Thoracic aorta (tissue), 2 donors: ENCODE measurements at places on chromosomes 12 and 14.

- DNase-seq, result no peak
These were observed 34.4 kb upstream of the PSMA6 start for GRCh38 chr14:35257809-35258208.

DNA sequence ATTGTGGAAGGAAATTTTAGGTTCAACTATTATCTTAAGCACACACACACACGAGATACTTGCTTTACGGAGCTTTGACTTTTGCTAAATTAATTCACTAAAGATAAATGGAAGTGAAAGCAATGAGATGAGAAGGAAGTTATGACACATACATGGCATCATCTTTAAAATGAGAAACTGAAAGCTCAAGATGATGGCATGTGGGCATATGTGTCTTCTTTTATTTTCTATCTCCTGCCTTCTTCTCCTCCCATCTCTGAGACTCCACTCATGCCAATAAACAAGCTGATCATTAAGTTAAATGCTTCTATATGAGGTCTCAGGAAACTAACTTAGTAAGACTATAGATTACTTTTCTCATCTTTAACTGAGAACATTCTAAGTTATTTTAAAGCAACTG lies 216.7 kb downstream of the MED13L start:
- DNase-seq, result no peak

GRCh38 chr14:89574420-89574819 lies 157.4 kb upstream of the FOXN3 start:
- no peak for DNase-seq

DNA sequence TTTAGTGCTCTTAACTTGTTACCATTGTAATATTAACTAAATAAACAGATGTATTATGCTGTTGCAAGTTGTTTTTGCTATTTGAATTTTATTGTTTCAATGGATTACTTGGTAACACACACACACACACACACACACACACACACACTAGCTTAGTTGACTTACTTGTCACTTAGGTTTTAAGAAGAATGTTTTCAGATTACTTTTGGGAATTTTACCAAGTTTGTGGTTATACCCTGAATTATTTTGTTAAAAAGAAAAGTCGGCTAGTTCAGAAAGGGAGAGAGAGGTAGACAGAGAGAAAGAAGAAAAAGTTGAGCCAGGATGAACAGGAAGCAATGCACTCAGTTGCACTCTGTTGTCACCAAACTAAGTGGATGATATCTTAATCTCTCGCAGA lies 5.3 kb downstream of the SSTR1 start:
- DNase-seq, result no peak

DNA sequence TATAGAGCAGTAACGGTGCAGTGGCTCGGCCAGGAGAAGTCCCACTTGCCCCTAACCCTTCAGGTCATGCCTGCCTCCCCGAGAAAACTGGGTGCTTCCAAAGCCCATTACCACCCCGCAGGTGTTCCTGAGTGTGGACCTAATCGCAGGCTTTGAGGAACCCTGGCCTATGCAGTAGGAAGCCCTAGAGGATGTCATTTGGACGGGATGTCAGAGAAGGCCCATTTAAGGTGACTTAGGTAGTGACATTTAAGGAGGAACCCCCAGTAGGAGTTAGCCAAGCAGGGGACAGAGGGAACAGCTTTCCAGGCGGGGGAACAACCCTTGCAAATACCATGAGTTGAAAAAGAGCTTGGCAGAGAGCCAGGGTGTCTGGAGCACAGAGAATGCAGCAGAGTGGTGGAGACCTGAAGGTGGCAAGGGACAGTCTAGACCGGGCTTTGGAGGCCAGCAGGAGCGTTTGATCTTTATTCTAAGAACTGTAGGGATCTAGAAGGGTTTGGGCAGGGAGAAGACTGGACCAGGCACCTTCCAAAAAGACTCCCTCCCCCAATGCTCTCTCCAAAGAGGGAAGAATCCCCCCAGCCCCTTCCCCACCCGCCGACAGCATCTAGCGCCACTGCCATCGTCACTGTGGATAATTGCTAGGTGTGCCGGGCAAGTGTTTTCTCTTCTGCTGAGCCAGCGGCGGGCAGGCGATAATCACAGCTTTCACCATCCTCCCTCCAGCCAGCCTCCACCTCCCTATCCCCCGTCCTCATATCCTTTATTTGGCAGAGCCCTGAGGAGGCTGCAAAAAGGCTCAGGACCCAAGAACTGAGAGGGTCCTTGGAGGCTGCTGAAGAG lies 33.3 kb upstream of the BEGAIN start:
- DNase-seq, result no peak

- DNase-seq, result no peak
These were observed 50.1 kb downstream of the RERG start for GRCh38 chr12:15171012-15171655.

DNA sequence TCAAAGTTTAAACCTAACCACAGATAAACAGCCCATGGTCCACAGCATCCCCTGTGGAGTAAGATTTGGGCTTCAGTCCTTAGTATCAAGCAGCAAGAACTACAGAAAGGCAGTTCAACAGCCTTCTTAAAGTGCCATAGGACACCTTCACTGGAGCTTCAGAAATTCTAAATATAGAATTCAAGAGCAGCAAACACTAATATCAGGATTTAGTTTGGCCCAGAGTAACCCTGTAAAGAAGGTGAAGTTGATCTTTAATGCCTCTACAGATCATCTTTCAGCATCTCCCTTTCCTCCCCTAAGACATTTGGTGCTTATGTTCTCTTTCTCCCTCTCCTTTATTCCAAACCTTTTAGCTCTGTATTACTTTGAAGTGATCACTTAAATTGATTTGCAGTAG lies 59.5 kb upstream of the ARHGAP5 start:
- DNase-seq, result no peak

- DNase-seq, result no peak
These were observed 490.4 kb upstream of the ATP2B1 start for GRCh38 chr12:90199006-90199405.

GRCh38 chr14:99664937-99665273 lies 19.2 kb upstream of the CYP46A1 start:
- no peak for DNase-seq

DNA sequence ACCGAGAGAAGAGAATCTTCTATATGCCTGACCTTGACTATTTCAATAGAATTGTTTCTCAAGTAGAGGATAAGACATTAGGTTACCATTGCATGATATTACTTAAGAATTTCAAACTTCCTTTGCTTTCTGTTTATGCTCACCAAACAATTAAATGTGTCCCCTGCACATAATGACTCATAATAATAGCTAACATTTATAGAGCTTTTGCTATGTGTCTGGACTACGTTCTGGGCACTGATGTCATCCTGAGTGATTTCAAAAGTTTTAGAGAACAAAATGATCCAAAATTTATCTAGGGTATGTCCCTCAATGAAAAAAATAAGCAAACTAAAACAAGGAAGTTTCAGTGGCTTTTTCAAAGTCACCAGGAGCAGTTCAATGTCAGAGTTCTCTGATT lies 38.8 kb downstream of the SLC15A5 start:
- no peak for DNase-seq

GRCh38 chr14:73241481-73242165 lies 4.3 kb downstream of the PAPLN start:
- no peak for DNase-seq

DNA sequence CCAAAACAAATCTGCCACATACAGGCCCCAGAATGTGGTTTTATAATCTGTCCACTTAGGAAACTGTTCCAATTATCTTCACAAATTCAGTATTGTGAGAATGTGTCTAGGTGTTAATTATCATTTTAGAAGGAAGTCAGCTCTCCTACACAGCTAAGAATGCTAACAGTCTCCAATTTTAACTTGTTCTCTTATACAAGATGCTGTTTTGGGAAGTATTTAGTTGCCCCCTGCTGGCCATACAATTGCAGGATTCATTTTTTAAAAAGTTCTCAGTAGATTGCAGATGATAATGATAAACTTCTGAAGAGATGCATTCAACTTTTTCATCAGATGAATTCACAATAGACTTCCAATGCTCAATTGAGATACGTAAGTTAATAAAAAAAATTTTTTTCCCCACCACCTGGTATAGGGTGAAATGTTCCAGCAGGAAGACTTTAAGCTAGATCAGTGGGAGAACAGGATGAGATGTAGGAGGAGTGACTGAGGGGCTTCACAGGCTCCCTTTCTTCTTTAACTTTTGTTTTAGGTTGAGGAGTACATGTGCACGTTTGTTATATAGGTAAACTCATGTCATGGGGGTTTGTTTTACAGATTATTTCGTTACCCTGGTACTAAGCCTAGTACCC lies 27.3 kb upstream of the OSBPL8 start:
- DNase-seq, result no peak

- DNase-seq, result no peak
These were observed 931.4 kb downstream of the DIO2 start for GRCh38 chr14:79279645-79280597.

DNA sequence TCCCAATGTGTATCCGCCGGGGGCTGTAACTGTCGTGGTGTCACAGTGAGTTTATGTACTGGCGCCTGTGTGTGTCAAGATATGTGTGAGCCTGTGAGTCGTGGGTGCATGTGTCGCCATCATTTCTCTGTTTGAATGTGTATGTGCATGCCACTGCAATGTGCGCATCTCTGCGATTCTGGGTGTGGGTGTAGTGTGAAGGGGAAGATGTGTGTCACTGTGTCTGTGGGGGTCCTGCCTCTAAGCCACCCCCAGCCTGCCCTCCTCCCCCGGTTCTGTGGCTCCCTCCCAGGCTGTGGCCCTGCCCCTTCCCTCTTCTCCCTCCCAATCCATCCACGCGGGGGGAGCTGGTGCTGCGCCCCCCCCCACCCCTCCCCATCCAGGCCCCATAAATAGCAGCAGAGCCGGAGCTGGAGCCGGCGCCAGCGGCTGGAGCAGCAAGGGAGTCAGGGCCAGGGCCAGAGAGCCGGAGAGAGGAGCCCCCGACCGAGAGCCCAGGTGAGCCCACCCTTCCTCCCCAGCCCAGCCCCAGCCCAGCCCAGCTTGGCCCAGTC lies at the start of gene CPNE6:
Gene CPNE6 (plus strand): TSS at position 419 of the 554 bp plus-strand sequence. CDS start 1,375 bp downstream, outside the sequence.
- DNase-seq, result no peak

- DNase-seq, result no peak
These were observed 137.7 kb downstream of the SPTSSA start for GRCh38 chr14:34324363-34324795.

GRCh38 chr12:92020983-92021665 lies 124.5 kb downstream of the BTG1 start:
- DNase-seq, result no peak

GRCh38 chr14:69997849-69998248 lies 118.6 kb downstream of the SMOC1 start:
- no peak for DNase-seq

GRCh38 chr12:19915392-19916195 lies 452.7 kb upstream of the PDE3A start:
- no peak for DNase-seq

- DNase-seq, result no peak
These were observed 81.6 kb upstream of the RERGL start for GRCh38 chr12:18171571-18171970.

DNA sequence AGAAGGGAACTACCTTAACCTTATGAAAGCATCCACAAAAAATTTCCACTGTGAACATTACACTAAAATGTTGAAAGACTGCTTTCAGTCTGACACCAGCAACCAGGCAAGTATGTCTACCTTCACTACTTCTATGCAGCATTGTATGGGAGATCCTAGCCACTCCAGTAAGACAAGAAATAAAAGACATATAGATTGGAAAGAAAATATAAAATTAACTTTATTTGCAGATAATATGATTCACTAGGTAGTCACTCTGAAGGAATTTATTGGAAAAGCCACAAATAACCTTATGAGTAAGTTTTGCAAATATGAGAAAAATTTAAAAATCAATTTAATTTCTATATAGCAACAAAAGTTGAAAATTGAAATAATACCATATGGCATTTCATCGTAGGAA lies 172.0 kb downstream of the RERGL start:
- no peak for DNase-seq

GRCh38 chr14:44771496-44771895 lies 190.3 kb downstream of the KLHL28 start:
- DNase-seq, result no peak

DNA sequence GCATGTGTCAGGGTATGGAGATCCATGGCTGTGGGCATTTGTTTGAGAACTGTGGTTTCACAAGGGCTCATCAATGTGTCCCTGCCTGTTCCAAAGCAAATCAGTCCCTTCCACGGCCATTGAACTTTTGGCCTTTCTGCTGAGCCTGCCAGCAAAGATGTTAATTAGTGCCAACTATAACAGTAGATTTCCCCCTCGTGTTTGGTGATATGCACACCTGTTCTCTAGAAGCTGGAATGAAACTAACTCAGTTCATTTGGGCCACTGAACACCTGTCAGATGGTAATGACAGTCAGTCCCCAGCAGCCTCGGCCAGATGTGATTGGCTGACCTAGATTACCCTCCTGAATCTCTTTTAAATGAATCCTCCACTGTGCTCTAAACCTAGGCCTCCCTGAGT lies 43.2 kb downstream of the IRAK3 start:
- no peak for DNase-seq

GRCh38 chr14:77485901-77486678 lies 12.5 kb downstream of the ISM2 start:
- DNase-seq, result no peak

GRCh38 chr12:52082026-52082668 lies 2.6 kb downstream of the SMIM41 start:
- DNase-seq, result no peak

- no peak for DNase-seq
These were observed 76.6 kb upstream of the CNTN1 start for GRCh38 chr12:40615590-40615989.
